Stimulated activated memory B cell treated with anti-CD40 and anti-IgM and Interleukin-4, amounts not matched to agents 10 μg/mL and 1 μg/mL and 100 μg/mL, for 72 hours (primary cell): ENCODE measurements at places on chromosomes 16 and 17.
A peak's percentile ranks its signal among the peaks of the same experiment; 100 is the strongest.

GRCh38 chr17:6695565-6695964 is 17.6 kb downstream of the SLC13A5 start:
- no peak for ATAC-seq

GRCh38 chr17:75380750-75381149 is 24.7 kb downstream of the GRB2 start:
- no peak for ATAC-seq

DNA sequence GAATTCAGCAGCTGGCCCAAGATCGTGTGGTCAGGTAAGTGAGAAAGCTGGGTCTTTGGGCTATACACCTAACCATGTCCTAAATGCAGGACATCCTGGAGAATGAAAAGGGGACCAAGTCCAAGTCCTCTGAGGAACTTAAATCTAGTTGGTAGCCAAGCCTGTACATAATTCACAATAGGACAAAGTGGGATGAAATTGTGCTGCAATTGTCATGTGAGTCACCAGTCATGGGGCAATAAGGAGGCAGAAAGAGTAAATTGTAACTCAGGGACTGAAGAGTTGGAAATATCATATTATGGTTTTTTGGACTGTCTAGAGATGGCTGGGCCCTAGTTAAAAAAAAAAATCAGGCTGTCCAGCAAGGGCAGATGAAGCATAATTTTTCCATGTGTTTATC is 202.6 kb downstream of the CYLD start:
- ATAC-seq: no peak

GRCh38 chr17:65561452-65562205 is at the start of gene AXIN2:
AXIN2 (minus strand) TSS chr17:65561648; CDS start chr17:65558620, 3,028 bp downstream.
- ATAC-seq: peak; percentile 93

DNA sequence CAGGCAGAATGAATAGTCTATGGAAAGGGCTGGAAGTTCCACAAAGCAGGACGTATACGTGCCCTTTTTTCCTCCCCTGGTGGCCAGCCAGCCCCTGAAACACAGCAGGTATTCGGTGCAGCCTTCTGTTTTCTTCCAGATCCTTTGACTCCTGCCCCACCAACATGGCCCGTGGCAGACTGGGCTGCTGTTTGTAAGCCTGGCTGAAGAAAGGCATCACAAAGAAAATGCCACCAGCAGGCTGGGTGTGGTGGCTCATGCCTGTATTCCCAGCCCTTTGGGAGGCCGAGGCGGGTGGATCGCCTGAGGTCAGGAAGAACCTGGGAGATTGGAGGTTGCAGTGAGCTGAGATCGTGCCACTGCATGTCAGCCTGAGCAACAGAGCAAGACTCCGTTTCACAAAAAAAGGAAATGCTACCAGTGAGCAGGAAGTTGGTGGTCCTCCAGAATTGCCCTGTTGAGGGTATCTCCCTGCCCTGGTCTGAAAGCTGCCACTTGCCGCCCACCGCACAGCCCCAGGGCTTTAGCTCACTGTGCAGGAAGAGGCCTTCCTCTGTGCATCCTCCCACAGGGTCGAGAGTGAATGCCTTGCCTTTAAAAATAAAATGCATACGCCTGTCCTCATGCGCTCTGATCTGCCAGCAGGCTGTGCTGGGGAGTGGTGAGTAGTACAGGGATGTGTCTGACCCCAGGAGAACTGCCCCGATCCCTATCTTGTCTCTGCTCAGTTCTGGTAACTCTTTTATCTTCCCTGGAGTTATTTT is 587.7 kb downstream of the MAF start:
- peak; percentile 93 for ATAC-seq

DNA sequence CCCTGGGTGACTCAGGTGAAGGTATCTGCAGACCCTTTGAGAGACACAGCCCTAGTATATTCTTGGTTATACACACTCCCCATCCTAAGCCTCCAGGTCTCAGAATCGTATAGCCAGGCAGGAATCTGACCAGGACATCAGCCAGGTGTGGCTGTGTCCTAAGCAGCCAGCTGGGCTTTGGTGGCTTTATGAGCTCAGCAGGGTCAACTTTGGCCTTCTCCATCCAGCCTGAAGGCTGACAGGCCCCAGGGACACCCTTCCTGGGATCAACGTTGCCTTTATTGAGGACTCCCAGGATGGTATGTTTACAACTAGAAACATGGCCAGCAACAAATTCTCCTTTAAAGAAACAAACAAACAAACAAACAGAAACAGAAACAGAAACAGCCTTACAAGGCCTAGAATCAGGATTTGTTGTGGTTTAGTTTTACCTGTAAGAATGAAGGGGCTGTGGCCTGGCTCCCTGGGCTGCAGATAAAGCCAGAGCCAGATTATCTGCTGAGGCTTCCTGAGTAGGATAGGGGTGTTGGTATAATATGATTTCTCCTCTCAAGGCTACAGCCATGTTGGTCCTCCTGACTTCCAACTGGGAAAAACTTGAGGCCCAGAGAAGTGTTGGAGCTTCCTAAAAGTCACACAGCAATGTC is 8.5 kb downstream of the KIF19 start:
- no peak for ATAC-seq

DNA sequence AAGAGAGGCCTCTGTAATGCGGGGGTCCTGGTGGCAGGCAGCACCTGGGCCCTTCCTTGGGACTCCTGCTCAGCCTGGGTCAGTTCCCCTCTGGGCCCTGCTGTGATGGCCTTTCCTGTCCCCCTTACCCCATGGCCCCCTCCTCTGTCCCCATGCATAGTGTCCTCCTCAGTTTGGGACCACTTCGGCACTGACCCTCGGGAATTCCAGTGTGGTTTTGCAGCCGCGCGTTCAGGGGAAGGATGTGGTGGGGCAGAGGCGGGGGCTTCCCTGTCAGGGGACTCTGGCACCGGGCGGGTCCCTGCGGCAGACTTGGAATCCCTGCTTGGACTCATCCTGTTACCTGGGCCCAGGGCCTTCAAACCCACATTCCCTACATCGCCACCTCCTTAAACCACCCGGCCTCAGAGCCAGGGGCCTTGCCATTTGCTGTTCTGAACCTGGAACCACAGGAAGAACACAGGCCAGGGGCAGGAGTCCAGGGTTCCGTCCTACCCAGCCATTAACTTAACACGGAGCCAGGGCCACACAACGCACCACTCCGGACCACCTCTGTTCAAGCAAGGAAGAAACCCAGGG is 31.4 kb upstream of the EIF1 start:
- no peak for ATAC-seq

GRCh38 chr16:58028541-58029070 is 3.1 kb downstream of the MMP15 start:
- ATAC-seq: no peak

DNA sequence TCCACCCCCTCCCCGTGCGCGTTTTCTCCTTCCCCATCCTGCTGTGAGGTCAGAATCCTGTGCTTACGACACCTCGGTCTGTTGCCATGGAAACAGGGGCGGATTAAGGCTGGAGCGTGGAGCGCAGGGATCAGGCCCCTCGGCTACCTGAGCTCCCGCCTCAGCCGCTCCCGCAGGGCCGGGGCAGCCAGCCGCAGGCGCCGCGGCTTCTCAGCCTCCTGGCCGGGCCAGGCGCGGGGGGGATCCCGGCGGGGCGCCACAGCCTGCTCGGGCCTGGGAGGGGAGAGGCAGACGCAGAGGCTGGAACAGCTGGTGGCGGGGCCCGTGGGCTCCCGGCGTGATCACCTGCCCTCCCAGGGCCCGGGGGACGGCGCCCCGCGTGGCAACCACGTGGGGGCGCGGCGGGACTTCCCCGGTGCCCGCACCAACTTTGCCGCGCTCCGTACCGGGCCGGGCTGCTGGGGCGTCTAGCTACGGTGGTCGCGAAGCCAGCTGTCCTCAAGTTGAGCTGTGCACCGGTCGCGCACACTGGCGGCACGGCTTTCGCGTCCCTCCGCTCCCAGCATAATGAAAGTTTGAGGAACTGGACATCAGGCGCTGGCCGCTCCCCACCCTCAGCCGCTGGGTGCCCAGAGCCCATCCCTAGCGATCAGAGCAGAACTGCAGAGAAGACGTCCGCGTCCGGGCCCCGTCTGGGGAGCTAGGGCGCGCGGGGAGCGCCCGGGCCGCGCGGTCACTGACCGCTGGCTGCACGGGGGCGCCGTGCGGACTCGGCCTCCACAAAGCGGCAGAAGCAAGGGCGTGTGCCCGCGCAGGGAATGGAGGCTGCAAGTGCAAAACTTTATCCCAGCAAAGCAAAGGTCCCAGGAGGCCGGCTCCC is 1.2 kb downstream of the RTN4RL1 start:
- ATAC-seq: no peak

DNA sequence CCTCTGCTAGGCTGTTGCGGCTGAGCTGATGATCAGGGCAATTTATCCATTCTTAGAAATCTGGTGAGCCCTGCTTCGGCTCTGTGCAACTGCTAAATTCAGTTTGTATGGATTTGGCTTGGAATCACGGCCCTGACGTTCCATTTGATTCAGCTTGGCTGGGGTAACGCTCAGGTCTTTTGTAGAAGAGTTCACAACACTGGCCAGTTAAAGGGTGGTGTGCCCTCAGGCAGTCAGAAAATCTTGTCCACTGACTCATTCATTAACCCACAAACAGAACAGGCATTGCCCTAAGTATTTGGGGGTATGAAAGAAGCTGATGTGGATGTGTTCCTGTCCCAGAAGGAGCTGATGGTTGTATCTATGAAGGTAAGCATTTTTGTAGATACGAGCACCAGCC is 53.9 kb downstream of the GNAO1 start:
- ATAC-seq: no peak

- ATAC-seq: no peak
These were observed 68.0 kb downstream of the KNOP1 start for GRCh38 chr16:19649980-19650379.

- ATAC-seq: no peak
These were observed 43.1 kb downstream of the SCNN1B start for GRCh38 chr16:23345237-23345636.

DNA sequence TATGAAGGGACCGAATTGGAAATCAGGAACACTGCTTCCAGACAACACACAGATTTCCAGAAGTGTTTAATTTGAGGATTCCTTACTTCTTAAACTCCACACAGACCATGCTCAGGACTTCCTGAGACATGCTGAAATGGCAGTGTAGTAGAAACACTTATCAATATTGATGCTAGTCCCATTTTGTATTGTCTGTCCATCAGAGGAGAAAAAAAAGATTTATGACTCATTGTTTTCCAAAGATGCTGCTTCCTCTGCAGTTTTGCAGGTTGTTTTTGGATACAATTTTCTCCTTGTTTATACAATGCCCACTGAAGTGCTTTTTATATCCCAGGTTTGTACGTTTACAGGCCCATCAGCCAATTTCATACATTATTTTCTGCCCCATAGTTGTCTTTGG is 68.3 kb upstream of the TANC2 start:
- ATAC-seq: no peak

GRCh38 chr17:11996722-11997146 is 541 bp downstream of the ZNF18 start:
- ATAC-seq: peak; percentile 67

GRCh38 chr16:104928-105327 is 26.9 kb downstream of the MPG start:
- no peak for ATAC-seq

GRCh38 chr17:28684963-28685362 is 23.0 kb downstream of the SUPT6H start:
- ATAC-seq: no peak

DNA sequence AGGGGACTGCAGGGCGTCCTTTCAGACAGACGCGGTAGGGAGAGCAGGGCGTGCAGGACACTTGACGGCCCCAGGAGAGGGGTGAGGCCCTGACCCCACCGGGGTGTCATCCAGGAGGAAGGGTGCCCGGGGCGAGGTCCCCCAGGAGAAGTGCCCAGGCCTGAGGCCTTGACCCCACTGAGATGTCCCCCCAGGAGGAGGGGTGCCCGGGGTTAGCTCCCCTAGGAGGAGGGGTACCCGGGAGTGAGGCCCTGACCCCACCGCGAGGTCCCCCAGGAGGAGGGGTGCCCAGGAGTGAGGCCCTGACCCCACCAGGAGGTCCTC is 27.2 kb upstream of the METRNL start:
- peak; percentile 7 for ATAC-seq

DNA sequence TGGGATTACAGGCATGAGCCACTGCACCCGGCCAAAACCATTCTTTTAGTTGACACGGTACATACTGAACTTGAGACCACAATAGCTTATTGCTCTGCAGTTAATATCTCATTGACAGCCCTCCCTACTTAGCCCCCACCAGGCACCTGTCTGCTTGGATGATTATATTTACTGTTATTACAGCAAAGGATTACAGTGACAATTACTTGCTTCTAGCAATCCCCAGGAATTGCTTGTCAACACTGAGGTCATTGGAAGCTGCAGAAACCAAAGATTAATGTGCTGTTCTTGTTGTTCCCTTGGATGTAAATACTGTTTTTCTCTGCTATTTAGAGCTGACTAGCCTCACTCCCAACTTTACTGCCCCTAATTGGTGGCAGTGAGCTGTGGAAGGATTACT is 211.2 kb downstream of the LGALS9B start:
- ATAC-seq: no peak

DNA sequence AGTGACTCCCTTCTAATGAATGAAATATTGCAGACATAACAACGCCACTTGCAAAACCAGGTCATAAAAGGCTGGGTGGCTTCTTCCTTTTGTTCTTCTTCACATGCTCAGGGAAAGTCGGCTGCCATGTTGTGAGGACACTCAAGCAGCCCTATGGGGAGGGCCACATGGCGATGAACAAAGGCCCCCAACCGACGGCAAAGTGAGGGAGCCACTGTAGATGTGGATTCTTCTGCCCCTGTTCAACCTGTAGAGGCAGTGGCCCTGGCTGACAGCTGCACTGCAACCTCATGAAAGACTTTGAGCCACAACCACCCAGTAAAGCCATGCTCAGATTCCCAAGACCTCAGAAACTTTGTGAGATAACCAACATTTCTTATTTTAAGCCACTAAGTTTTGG is 203.5 kb upstream of the TNRC6C start:
- ATAC-seq: no peak

- no peak for ATAC-seq
These were observed 1.3 kb downstream of the NF1 start for GRCh38 chr17:31096106-31096436.

DNA sequence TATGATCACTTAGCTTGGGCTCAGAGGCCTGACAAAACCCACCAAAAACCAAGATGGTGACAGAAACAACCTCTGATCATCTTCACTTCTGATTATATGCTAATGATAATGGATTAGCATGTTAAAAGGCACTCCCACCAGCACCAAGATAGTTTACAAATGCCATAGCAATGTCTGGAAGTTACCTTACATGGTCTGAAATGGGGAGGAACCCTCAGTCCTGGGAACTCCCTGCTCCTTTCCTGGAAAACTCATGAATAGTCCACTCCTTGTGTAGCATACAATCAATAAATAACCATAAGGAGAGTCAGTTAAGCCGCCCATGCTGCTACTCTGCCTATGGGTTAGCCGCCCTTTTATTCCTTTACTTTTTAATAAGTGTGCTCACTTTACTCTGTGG is 120.0 kb upstream of the HS3ST4 start:
- ATAC-seq: no peak
